ENCODE measurements at places on chromosomes 11 and 22.

DNA sequence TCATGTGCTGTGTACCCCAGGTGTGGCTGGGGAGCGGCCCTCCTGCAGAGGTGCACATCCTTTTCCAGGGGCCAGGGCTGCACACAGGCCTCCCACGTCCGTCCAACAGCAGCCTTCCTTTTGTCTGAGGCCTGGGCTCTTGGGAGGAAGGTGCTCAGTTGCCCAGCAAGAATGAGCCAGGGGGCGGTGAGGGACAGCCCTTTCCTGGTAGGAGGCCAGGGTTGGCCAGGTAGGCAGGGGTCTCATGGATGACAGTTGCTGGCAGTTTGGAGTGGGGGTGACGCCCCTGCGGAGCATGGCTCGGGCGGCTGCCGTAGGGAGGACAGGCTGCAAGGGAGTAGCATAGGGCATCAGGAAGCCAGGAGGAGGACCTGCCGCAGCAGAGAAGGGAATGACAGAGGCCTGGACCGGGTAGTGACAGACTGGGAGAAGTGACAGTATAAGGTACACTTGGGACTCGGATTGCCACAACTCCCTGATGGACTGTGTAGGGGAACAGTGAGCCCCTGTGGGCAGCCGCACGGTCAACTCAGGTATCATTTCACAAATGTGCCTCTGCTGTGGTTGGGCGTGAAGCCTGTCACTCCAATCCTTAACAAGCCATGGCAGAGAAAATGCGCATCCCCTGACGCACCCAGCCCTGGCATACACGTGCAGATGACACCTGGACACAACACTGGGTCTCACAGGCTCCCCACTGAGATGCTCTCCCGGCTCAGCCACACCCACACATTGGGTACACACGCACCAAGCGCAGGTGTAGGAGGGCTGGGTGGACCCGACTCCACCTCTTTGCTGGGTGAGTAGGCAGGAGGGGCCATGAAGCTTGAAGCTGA is 79.7 kb downstream of the DGCR2 start:
- DNase-seq, result no peak

DNA sequence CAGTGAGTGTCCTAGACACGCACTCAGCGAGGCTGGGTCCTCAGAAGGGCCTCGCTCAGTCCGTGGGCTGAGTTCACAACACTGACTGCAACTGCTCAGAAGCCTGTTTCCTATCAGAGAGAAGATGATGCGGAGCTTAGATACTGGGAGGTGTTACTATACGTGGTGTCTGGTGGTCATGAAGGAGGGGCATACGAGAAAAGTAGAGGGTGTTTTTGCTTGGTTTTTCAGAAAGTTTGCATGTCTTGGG is 9.5 kb upstream of the SERPIND1 start:
- DNase-seq, result no peak

DNA sequence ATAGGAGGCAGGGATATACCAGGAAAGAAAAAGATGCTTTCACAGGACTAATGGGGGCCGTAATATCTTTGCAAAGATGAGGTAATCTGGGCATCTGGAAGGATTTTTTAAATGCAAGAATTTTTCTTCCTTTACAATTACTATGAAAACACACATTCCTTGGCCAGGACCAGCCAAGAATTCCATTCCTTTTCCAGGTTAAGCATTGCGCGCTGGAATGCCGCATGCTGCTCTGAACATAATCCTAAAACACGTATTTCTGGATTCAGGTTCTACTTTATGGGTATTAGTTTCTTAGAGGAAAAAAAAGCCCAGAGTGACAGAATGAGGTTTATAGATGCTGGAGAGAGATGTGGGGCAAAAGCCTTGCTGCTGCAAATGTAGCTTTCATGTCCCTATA is 99.4 kb upstream of the SORL1-AS1 start:
- no peak for DNase-seq

DNA sequence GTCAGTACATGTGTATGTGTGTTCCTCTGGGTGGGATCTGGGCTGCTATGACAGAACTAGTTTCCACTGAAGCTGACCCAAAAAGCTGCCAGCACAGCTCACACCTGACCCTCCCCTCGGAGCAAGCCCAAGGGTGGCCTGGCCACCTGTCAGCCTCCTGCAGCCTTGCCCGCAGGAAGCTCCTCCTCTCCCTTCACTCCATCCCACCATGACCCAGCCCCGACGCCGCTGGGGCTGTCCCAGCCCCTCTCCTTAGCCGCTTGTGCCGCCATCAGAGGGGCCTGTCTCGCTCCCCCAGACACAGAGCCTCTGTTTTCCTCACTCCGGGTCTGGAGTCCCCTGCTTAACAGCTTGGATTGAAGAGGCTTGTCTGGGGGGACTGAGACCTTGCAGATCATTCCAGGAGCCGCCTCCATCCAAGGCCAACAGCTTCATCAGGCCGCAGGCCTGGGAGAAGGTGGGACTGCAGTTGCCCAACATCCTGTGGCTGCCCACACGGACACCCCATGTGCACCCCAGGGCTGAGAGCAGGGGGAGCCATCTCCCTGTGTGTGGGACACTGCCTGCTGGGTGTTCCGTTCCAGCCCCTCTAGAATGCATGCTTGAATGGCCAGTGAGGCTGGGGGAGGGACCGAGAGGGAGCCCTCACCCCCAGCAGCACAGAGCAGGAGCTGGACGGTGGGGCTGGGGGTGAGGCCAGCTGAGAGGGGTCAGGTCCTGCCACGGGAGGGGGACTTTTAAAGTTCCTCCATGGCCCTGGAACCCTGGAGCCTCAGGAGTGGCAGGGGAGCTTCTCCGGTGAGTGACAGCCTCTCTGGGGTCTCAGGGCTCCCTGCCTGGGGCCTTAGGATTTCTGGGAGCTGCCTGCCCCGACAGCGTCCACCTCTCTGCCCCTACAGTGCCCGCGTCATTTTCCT is 696 bp downstream of the MRGPRF start:
- no peak for DNase-seq

GRCh38 chr22:47691152-47691895 is 928.9 kb downstream of the TBC1D22A start:
- no peak for DNase-seq

- DNase-seq, result no peak
These were observed 12.2 kb downstream of the NEAT1 start for GRCh38 chr11:65434667-65435410.

- no peak for DNase-seq
These were observed 1.8 kb upstream of the FAR1 start for GRCh38 chr11:13666708-13667107.

DNA sequence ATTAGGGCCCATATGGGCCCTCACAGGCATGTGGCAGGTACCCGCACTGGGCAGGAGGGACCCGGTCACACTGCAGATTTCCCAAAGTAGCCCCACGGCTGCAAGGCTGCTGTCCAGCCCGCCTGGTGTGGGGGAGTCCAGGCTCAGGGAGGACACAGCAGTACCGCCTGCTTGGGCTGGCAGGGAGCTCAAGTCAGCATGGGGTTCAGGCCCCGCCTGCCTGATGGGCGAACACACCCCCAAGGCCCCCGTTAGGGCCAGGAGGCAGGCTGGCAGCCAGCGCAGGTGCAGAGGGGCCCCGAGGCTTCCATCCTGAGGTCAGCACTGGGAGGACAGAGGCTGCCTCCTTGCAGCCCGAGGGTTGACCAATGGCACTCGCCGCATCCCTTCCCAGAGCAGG is 5.5 kb downstream of the ZDHHC8 start:
- no peak for DNase-seq

DNA sequence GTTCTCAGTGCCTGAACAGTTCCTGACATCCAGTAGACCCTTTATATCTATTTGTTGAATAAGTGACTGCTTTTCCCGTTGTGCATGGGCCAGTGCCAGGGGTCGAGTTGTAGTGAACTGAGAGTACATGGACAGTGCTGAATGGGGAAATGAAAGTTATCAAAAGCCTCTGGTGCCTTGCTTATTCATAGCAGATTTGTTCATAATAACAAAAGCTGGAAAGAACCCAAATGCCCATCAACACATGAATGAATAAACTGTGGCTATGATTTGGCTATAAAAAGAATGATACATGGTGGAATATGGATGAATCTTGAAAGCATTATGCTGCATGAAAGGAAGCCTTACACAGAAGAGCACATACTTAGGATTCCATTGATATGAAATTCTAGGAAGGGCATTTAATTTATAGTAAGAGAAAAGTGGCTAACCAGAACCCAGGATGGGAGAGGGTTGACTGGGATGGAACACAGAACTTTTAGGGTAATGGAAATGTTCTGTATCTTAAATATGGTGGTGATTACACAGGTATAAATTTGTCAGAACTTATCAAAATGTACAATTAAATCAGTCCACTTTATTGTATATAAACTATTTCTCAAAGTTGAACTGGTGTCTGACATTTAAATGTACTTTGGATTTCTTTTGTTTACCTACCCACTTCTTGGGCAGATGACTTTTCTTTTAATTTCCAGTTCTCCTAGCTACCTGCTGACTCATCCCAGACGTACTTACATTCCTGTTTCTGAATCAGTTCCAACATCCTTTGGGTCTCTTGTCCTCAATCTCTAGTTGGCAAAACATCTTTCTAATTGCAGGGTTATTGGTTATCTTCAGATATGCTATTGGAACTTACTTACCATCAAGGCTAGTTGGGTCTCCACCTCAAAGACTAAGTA is 42.8 kb downstream of the PACS1 start:
- no peak for DNase-seq

GRCh38 chr22:27809700-27810608 is 8.4 kb upstream of the MN1 start:
- DNase-seq, result no peak

DNA sequence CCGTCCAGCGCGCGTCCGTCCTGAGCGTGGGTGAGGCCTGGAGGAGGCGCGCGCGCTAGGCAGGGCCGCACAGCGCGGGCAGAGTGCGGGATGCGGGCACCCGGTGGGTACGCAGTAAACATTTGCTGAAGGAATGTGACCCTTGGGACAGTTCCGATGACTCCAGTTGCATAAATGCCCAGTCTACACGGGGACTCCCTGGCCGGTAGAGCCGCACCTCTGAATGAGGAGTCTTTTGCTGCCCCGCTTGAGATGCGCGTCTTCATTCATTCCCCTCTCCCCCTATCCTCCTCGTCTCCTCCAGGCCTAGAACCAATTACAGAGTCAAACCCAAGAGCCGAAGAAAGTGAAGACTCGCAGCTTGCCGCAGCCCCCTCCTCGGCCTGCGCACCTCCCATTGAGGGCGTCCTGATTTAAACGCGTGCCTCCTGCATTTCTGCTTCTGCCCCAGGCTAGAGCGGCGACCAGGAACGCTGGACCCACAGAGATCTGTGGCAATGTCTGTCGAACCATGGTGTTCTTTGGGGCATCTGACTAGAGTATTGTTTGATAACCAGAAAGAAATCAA is 729 bp upstream of the CHKB start:
- DNase-seq, result no peak

DNA sequence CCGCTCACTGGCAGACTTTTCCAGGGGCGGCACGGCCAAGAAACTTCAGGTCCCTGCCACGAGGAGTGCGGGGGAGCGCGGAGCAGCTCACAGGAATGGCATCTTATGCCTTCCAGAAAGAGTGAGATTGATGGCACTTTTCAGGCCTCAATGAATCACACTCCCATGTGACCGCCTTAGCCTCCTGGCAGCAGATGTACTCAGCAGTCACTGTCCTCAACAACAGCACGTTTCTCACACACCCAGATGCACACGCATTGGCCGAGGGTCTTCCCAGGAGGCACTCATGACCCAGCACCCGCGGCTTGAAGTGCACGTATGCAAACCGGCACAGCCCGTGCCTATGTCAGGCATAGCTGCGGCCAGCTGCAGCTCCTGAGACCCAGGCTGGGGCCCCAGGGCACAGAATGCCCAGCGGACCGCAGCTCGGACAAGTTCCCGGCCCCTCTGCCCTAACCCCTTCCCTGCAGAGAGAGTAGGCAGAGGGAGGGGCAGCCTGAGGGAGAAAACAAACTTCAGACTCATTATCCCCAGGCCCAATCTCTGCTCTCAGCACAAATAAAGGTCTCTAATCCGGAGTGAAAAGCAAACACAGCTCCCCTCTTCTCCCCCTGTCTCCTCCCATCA is 48.3 kb downstream of the RPUSD4 start:
- DNase-seq, result no peak

DNA sequence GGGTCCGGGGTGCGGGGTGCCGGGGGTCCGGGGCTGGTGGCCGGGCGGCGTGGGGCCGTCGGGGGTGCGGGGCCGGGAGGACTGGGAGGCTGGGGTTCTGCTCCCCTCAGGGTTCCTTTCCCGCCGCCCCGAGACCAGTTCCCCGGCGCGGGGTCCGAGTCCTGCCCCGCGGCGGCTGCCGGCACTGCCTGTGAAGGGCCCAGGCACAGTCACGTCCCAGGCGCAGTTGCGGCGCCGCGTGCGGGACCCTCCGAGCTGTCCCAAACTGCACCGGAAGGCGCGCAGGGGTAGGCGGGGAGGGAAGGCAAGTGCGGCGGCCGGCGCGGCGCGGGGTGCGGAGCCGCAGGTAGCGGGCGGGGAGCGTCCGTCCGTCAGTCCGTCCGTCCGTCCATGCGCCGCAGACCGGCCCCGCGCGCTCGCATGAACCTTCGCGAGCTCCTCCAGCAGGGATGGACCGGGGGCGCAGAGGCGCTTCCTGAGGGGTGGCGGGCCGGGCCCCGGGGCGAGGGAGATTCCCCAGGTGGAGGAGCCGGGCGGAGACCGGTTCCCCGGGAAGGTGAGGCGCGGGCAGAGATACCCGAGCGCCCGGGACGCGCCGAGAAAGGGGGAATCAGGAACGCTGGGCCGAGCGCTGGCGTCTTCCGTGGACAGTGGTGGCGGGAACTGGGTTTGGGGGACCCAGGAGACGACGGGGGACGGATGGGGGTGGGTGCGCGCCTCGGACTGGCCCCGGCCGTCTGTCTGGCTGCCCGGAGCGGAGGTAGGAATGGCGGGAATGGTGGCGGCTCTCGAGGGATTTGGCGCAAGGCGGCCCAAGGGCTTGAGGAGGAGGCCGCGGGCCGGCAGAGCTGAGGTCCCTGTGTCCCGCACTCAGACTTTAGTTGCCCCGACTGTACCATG is 3.1 kb upstream of the ADORA2A start:
- no peak for DNase-seq

DNA sequence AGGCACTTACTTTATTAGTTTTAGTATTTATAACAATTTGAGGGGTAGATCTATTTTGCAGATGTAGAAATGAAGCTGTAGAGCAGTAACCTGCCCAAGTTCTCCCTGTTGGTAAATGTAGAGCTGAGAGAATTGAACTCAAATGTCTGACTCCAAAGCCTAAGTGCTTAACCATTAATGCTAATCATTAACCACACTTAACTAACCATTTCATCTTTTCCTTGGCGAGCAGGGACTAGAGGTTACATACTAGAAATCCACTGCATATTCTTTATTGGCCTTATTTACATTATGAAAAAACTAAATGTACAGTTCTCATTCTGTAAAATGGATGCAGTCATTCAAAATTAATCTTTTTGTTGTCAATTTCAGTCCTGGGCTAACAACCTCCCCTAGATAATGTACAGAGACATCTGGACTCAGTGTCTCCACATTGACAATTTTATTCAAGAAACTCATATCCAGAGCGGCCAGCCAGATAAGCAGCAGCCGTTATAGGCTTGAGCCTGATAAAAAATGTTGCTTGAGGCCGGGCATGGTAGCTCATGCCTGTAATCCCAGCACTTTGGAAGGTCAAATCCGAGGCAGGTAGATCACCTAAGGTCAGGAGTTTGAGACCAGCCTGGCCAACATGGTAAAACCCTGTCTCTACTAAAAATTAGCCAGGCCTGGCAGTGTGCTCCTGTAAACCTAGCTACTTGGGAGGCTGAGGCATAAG is 76.7 kb upstream of the PICALM start:
- no peak for DNase-seq
